Erythroblast (primary cell): ENCODE measurements at places on chromosomes 3 and 15.

DNA sequence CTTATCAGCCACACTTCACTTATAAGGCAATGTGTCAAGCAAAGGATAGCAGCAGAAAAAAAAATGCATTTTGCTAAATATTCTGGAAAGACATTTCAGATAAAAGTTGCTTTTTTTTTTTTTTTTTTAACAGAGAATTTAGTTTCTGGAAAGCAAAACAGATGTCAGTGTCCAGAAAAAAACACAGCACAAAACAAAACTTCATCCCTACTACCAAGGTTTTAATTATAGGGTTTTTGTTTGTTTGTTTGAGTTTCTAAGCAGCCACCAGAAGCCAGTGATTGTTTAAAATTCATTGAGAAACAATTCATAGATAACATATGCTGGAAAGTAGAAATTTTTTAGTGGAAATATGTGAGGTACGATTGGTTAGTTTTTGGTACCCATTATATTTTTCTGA, 1202.7 kb downstream of the OTOL1 start:
- DNase-seq: no peak

DNA sequence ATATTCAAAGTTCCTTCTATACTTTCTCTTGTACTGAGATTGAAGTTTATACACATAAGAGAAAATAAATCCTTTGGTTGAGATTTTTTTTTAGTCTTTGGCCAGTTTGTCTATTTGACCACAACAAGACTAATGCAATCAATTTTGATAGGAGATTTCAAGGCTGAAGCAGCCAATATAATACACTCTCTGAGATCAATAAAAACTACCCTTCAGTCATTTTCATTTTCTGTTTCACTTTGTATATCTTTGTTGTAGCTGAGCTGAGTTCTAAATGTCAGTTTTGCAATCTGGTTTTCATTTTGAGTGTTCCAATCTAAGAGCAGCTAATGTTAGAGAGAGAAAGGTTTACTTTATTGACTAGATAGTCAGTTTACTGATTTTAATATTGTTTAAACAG, 623.8 kb upstream of the ROBO1 start:
- no peak for DNase-seq

GRCh38 chr3:97658668-97659285, 105.8 kb upstream of the ARL6 start:
- DNase-seq: peak; percentile 22

DNA sequence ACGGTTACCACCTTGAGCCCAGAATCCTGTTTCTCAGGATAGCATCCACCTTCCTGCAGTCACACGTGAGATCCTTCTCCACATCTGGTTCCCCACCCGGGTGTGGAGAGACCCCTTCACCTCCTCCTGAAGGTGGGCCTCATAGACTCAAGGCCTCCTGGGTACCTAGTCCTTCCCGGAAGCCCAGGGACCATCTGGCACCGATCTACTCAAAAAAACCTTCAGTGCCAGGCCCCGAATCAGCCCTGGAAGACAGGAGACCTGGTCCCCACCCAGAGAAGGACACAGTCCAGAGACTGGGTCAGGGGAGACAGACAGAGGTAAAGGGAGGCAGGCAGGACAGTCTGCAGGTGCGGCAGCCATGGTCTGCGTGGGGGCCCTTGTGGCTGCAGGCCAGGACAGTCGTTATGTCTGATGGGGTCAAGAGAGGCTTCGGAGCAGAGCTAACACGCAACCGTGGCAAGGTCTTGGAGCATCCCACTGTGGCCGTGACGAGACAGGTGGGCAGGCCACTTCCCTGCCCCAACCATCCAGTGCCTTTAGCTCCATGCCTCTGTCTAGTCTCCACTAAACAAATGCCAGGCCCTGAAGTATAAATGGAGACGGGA, 112.2 kb upstream of the ABHD17C start:
- DNase-seq: no peak

DNA sequence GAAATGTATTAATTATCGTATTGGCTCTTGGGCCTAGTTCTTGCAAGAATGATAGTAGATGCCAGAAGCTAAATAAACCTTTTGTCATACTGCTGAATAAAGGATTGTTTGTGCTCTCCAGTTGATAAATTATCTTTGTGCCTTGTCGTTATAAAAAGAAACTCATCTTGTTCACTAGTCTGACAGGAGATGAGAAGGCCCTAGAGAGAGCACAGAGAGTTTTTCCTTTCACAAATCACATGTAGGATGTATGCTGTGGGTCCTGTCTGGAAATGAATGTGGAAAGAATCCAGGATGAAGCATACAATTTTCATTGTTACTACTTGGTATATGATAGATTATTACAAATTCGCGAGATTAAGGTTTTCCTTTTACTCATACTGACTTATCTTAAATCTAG, 113.0 kb downstream of the NLGN1 start:
- DNase-seq: no peak

DNA sequence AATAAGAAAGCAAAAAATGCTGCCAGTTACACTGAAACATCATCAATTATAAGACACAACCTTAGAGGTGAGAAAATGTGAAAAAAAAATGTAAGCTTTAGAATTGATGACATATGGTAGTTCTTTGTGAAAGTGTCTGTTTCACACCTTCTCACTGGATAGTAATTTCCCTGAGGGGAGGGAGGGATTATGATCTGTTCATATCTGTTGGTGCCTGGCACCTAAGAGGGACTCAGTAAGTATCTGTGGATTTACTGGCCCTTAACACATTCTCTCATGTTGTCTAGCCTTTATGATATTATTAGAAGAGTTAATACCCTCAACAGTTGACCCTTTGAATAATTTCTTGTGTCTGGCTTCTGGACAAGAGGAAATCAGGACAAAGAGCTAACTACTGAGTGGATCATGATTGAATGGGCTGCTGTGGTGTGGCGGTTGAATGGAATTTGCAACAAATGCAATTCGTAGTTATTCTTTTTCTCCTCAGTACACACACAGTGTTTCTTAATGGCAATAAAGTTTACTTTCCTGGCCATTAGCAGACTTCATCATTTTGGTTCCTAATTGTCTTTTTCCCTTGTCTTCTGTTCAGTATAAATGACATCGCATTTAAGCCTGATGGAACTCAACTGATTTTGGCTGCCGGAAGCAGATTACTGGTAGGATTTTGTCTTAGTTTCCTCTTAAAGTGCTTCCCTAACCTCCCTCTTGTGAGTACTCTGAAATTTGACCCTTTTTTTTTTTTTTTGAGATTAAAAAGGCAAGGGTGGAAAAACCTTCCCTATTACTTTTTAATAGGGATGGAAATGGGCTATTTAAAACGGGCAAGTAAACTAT, 9.5 kb downstream of the IFT122 start:
- DNase-seq: no peak

GRCh38 chr15:57109005-57109404, 190.6 kb downstream of the TCF12 start:
- DNase-seq: no peak

DNA sequence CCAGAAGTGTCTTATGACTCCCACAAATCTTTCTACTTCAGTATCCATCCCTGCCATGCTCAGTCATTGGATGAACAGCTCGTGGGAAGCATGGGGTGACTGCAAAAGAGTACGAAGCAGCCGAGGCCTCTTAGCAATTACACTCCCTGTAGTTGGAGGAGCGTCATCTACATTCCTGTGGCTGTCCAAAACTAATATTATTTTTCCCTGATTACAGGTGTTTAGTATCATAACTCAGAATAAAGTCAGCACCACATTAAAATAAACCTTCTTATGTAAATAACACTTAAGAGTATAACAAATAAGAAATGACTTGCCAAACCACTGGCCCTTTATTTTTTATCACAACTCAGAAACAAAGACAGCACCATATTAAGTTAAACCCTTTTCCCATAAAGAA, 141.5 kb downstream of the PLOD2 start:
- DNase-seq: no peak

DNA sequence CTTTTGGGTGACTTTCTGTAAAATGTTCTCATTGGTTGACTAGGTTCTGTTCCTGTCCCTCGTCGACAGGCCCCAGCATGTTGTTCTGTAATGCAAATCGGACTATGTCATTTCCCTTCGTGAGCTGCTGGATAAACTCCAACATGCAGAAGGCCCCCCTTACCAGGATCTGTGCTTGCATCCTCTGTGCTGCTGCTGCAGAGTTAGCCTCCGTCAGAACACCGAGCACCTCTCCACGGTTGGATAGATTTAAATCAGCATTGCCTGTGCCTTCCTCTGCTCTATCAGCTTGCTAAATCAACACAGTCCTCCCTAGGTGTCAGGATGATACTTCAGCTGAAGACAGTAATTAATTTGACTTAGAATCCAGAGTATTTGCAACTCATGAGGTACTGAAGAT, 12.7 kb upstream of the MINDY4B start:
- no peak for DNase-seq

GRCh38 chr3:172061724-172062184, 22.4 kb downstream of the FNDC3B start:
- no peak for DNase-seq

GRCh38 chr3:16253601-16254000, 11.1 kb downstream of the DPH3 start:
- DNase-seq: no peak

DNA sequence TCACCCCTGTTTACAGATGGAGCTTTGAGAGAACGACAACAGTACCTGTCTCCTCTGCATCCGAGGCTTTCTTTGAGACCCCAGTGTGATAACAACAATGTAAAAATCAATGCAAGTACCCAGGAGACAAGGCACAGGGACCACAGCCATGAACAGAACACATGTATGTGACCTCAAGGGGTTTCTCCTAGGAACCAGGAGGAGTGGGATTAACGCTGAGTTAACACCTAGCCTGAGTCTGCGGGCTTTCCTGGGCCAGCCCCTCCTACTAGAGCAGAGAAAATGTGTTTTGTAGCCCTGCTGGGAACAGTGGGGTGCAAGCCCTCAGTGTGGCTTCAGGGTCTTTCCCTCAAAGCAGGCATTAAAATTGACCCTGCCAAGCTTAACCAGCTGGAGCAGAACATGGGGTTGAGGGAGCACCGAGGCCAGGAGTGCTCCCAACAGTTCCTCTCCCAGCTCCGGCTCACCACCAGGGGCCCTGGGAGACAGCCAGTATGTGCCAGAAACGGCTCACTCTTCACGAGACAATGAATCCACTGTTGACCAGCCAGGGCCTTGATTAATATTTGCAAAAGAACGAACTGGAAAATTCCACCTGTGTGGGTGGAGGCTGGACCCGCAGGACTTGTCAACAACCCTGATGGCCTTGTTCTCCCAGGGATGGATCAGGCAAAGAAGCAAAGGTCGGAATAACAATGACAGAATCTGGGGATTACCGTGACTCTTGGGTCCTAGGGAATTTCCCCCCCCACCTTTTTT, 3.6 kb downstream of the CHDH start:
- no peak for DNase-seq

DNA sequence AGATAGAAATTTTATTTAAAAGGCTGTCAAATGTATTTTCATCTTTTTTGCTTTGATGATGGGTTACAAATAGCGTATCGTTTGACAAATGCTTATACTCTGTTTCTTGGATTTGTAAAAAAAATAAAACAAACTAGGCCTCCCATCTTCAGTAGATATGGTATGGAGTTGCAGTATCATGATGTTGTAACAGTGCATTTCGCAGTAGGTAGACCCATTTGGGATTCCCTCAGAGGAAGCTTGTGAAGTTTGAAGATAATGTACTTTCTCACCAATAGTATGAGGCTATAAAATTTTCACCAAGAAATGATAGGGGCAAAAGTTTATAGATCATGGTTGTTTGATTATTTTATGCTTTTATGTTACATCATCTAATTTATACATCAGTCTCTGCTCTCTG, 10.8 kb downstream of the MBNL1 start:
- DNase-seq: peak; percentile 13

DNA sequence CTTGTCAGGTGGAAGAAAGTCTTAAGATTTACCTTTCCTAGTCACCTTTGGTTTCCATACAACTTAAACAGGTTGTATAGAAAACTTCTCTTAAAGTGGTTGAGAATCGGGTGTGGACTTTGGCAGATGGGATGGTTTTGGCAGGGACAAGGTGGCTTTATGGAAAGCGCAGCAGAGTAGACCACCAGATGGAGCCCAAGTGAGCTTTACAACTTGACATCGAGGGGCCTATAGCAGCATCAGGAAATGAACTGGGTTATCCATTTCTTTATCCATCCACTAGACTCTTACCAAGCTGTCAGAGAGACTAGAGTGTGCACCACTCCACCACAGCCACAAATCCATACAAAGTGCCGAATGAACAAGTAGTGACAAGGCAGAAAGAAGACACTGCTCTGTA, 85.3 kb upstream of the MBNL1 start:
- peak; percentile 81 for DNase-seq
